NCI-H1694 treated with DMSO at 0.1 percent for 48 hours (cell line): ENCODE measurements at places on chromosomes 11 and 22.

GRCh38 chr11:534396-535209, 773 bp downstream of the HRAS start:
- no peak for DNase-seq

DNA sequence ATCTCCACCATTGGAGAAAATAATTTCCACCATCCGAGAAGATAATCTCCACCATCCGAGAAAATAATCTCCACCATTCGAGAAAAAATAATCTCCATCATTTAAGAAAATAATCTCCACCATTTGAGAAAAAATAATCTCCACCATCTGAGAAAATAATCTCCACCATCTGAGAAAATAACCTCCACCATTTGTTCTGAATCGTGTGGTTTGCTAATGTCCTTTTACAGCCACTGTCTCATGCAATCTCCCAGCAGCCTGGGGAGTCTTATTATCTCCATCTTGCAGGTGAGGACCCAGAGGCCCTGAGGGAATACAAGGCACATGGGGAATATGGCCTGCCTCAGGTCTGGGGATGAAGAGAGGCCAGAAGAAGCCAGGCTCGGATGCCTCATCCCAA, 54.1 kb upstream of the TCF20 start:
- no peak for DNase-seq

- DNase-seq: no peak
Measured at GRCh38 chr11:36622431-36623136, 24.5 kb upstream of the RAG2 start.

GRCh38 chr11:62863687-62864335, 16.9 kb upstream of the SLC3A2 start:
- no peak for DNase-seq

DNA sequence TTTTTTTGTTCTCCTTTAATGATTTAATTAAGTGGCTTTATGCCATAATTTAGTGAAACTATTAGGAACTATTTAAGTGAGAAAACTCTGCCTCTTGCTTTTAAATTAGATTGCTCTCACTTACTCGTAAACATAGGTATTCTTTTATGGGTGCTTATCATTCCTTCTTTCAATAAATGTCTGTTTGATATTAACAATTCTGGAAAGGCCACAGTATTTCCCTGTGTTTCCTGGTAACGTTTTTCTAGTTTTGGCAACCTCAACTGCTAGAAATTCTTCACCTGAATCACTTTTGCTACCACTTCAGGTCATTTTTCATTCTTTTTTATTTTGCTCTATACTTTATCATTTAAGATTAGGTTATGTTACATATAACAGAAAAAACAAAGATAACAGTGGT, 19.9 kb upstream of the NCR3LG1 start:
- DNase-seq: no peak

- no peak for DNase-seq
Measured at GRCh38 chr11:84247926-84248325, 961.8 kb upstream of the CCDC90B start.

- DNase-seq: no peak
Measured at GRCh38 chr11:95152876-95153856, 63.5 kb downstream of the ENDOD1 start.

DNA sequence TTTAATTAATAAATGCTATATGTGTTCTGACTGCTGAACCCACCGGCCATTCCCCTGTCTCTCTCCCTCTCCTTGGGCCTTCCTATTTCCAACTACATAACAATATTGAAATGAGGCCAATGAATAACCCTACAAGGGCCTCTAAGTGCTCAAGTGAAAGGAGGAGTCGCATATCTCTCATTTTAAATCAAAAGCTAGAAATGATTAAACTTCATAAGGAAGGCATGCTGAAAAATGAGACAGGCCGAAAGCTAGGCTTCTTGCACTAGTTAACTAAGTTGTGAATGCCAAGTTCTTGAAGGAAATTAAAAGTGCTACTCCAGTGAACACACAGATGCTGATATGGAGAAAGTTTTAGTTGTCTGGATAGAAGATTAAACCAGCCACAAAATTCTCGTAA, 109.2 kb downstream of the TSPAN18 start:
- DNase-seq: no peak
